ENCODE measurements at places on chromosomes 3 and 15.

- DNase-seq = no peak
Observed at GRCh38 chr3:155387571-155387970, 94.1 kb upstream of the STRIT1 start.

- no peak for DNase-seq
Observed at GRCh38 chr3:98893740-98894139, 7.8 kb downstream of the DCBLD2 start.

- DNase-seq = no peak
Observed at GRCh38 chr3:284322-284721, 87.8 kb downstream of the CHL1 start.

DNA sequence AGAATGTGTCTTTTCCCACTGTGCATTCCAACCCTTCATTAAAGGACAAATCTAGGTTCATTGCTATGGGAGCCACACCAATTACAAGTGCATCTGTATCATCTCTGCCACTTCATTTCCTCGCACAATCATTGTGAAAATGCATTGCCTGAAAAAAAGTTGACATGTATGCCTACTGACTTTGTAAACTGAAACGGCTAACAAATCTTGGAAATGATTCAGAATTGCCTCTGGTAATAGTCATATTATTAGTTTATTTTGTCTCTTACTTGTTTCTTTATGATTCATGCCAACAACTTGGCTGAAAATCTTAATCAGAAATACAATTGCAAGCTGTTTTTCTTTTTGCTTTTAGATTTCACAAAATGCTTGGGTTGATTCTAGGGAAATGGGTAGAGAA is 497.1 kb downstream of the ZIC1 start:
- DNase-seq = no peak

DNA sequence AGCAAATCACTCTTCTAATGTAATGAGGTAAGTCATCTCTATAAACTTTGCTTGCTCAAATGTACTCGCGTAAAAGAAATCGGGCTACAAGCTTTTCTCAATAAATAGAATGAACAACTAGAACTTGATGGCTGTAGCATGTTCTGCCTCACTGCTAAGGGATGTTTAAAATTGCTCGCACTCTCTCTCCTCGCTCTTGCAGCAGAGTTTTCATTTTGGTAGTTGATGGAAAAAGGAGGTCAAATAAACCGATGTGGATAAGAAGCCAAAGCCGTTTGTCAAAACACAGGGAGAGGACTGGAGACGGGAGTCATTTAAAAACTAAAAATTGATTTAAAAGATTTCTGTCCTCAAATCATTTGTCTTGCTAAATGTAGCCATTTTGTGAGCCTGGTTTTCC is 53.3 kb downstream of the ANXA2 start:
- no peak for DNase-seq

- no peak for DNase-seq
Observed at GRCh38 chr15:39265261-39265660, 315.6 kb upstream of the THBS1 start.

DNA sequence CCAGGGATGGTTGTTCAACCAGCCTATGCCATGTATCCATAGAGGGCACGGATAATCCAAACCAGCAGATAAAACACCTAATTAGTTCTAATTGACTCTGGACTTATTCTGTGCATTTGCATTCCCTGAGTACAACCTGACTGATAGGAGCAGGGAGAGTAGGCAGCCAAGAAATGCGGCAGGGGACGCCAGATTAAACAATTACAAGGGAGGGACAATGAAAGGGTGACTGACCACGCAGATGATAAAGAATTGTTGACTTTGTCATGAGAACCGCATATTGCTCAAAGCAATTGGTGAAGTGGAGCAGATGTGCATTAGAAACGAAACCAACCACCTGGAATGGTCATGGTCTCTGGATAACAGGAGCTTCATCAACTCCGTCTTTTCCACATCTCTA is 369.1 kb upstream of the FRG2C start:
- DNase-seq = no peak

DNA sequence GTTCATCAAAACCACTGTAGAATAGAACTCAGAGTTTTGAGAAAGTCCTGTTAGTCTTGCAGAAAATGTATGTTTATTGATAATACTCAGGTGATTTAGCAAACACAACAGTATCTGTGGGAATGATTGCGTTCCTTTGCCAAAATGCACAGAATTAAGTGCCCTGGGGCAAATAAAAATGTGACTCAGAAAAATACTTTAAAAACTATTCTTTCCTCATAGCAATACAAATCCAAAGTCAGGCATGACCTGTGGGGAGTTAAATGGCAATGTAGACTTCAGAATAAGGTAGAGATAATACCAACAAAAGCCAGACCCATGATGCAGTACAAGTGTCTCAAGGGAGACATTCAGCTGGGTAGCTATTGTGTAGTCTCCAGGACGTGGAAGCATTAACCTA is 72.3 kb upstream of the SNTN start:
- no peak for DNase-seq

DNA sequence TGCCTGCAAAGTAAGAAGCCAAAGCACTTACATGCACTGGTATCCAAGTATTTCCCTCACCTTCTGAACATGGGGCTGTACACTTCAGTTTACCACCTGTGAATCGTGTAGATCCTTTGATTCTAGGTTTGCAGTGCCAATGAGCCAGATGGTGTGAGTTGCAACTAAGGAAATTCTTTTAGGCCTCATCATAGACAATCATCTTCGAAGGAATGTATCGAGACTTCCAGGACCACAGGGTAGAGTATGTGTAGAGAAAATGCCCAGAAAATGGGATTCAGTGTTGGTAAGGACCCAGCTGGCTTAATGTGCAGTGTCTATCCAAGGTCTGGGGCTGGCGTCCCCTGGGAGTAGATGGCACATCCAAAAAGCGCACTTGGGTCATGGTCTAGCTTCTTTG is 323.2 kb upstream of the TPM1 start:
- DNase-seq = no peak

DNA sequence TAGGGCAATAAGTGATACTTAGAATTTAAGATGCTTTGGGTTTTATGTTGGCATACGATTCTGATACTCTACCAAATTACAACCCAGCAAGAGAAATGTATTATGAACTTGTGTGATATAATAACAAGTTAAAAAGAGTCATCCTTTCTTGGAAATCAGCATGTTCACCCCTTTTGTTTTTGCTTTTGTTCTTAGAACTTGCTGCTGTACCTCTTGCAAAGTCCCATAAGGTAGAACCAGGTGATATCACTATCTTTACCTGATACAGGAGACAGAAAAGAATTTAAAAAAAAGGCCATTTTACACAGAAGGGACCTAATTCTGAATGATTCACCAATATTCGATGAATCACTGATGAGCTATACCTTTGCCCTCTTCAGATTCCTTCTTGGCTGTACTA is 810.4 kb downstream of the FHIT start:
- DNase-seq = no peak

Data from GM12878 (cell line).